ENCODE measurements at places on chromosomes 4 and X.
A peak's percentile ranks its signal among the peaks of the same experiment; 100 is the strongest.

GRCh38 chr4:140901736-140902336, 145.7 kb upstream of the TBC1D9 start:
- peak; percentile 10 for DNase-seq

DNA sequence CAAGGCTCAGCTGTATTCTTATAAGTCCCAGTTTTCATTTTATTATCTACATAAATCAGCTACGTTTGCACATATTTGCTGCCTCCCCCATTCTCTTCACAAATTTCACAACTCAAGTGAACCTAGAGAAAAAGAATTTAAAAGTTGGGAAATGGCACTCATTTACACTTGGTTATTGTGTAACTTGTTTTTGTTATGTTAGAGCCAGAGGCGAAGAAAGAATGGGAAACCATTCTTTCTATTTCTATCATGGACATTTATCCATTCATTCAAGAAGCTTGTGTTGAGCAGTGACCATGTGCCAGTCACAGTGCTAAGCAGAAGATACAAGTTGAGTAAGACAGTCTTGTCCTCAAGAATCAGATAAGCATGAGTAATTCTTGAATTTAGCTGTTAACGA, 13.5 kb downstream of the LIAS start:
- no peak for DNase-seq

DNA sequence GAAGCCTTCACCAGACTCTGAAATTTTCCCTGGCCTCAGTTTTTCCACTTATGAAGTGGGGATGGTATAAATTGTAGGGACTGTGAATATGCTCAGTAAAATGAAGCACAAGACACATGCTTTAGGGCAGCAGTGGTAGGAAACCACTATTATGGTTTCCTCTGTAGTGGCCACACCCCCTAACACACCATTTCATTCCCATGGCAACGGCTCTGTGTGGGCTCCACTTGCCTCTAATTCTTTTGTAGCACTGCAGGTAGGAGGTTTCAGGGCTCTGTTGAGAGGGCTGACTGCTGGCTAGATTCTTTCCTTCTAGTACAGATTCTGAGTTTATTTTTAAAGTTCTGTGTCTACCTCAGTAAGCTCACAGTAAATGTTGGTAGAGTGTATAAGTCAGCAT, 3.5 kb upstream of the VMA21 start:
- no peak for DNase-seq

- DNase-seq, result no peak
Observed at GRCh38 chrX:139766545-139766983, 58.6 kb upstream of the MCF2 start.

DNA sequence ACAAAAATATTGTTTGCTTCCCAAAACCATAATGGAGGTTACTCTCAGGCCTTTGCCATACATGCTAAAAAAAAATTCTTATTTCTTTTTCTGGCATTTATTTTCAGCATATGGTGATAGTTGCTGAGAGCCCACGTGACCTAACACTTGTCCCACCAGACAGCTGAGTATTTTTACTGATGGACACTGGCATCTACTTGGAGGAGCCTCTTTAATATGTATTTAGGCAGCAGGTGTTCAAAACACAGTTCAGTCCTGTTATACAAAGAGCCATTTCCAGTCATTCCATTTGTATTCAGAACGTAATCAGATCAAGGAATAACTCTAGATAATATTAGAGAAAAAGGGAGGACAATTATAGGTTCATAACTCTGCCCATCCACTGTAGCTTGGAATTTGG, 95.5 kb downstream of the CXCL13 start:
- DNase-seq, result no peak

DNA sequence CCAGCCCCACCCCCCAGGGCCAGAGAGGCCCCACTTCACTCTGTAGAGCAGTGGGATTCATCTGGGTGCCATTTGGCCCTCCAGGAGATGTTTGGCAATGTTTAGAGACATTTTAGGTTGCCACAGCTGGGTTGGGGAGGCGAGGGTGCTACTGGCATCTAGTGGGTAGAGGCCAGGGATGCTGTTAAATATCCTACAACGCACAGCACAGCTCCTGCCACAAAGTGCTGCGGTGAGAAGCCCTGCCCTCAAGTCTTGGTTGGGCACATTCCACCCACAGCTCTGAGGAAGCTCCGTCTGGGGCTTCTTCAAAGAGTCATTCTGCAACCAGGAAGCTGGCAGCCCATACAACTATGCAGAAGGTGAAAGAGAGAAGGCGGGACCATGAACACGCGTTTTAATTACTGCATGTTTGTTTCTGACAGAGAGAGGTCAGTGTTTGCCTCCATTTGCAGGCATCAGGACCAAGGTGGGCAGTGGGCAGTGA, 48.1 kb upstream of the FAM9C start:
- no peak for DNase-seq

DNA sequence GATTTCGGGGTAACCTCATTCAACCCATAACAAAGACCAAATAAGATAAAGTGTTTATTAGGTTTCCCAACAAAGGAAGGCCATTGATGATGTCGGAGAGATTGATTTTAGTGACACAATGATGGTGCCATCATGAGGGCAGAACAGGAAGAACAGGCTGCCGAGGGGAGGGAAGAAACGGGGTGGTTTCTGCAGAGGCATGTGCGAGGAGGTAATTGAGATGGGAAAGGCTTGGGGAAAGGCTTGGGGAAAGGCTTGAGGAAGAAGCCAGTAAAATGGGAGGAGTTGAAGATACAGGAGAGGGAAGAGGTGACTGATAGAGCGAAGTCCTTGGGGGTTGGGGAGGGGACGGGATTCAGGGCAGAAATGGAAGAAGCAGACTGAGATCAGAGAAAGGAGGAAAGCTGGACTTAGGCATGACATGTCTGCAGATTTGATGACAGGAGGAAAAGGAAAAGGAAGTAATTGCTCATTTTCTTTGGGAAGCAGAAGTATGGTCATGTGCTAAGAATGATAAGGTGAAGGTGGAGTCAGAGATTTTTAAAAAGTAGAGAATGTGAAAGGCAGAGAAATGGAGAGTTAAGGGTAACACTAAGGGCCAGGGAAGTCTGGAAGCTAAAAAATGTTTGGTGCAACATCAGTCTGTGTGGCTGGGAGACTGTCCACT, 6.0 kb downstream of the HPSE start:
- no peak for DNase-seq

- no peak for DNase-seq
Observed at GRCh38 chr4:137644201-137644600, 111.9 kb upstream of the PCDH18 start.

Data from NCI-H1694 treated with DMSO at 0.1 percent for 48 hours (cell line).